CD4-positive, alpha-beta T cell treated with Interleukin-10 for 1 hour (primary cell): ENCODE measurements at places on chromosomes 11 and 22.

DNA sequence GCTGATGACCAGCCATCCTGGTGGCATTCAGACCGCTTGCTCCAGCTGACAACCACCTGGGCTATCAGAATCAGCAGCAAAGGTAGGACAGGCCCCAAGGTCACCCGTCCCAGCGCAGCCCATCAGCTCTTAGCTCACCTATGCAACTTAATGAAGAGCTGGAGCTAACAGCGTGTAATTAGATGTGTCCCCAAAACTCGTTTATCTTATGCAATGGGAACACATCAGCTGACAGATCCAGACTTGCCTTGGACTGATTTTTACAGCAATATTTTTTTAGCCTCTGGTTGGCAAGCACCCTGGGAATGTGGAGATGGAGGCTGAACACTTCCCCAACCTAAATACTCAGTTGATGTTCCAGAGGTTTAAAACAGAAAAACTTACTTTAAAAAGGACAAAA is 76.0 kb downstream of the PACSIN2 start:
- no peak for DNase-seq

GRCh38 chr11:102263379-102264003 is 53.8 kb upstream of the BIRC3 start:
- DNase-seq = no peak

- no peak for DNase-seq
Measured at GRCh38 chr11:83680321-83680720, 394.2 kb upstream of the CCDC90B start.

DNA sequence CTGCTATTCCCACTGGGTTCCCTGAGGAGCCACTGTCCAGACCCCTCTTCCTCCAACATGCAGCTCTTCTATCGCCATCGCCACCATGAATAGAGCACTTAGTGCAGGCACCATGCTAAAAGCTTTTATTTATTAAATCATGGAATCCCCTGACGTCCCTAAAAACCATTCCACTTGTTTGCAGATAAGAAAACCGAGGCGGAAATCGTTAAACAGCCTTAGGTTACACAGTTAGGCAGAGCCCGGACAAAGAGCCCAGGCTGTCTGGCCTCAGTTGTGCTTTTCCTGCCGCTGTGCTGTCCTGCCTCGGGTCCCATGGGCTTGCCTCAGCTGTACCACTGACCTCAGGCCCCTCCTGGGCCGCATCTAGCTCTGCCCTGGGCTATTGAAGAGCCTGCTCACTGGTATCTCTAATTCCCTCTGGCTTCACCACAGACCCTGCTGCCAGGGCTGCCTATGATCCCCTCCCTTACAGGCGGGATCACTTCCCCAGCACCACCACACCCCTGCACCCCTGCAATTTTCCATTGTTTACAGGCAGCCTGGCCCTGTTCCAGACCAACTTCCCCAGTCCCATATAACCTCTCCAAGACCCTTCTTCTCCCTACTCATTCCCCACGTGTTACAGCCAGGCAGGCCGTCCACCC is 13.0 kb upstream of the TUB start:
- DNase-seq = no peak

- peak; percentile 24 for DNase-seq
Measured at GRCh38 chr11:30333405-30333804, 10.5 kb downstream of the ARL14EP start.

- no peak for DNase-seq
Measured at GRCh38 chr22:33971561-33971961, 51.3 kb upstream of the LARGE1 start.

DNA sequence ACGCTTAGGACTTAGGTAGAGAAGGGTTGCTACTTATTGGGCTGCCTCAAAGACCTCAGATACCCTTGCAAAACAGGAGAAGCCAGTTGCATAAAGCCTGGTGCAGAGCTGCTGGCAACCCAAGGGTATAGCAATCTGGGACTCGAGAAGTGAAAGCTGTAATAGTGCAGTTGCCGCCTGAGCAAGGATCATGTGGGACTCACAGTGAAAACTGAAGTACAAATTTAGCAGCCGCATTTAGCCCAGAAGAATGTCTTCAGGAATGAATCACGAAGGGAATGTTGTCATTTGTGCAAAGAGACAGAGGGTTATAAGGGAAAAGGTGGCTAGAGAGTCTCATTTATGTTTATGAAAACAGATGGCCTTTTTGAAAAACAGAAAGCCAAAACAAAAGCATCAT is 267.2 kb downstream of the TENM4 start:
- no peak for DNase-seq
